ENCODE measurements at places on chromosomes 5 and 9.

DNA sequence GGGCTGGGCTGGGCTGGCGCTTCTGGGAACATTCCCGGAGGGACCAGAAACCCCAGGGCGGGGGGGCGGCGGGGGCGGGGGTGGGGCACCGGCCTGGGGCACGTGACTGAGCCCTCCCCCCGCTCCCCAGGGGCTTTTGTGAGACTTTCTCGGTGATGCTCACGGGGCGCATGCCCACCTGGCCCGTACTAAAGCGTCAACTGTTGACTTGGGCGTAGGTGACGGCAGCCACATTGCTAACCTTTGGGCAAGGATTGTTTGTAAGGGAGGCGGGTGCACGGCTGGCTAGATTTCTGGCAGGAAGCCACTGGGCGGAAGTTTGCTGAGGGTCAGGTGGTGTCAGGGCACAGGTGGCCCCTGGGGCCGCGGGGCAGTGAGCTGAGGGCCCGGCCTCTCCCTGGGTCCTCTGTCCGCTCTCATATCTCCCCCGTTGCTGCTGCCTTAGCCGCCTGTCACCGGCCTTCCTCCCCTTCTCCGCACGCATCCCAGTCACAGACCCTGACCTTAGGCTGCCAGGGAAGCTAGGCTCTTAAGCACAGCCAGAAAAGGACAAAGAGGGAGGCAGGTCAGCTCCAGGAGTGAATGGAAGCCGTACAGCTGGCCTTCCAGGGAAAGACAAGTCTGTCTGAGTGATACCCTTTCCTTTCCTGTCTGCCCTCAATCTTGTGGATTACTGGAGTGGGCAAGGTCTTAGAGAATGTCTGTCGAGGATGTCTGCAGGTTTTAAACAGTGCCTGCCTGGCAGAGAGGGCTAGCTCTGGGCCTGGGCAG is 812 bp downstream of the CACFD1 start:
- peak; percentile 96 for DNase-seq

DNA sequence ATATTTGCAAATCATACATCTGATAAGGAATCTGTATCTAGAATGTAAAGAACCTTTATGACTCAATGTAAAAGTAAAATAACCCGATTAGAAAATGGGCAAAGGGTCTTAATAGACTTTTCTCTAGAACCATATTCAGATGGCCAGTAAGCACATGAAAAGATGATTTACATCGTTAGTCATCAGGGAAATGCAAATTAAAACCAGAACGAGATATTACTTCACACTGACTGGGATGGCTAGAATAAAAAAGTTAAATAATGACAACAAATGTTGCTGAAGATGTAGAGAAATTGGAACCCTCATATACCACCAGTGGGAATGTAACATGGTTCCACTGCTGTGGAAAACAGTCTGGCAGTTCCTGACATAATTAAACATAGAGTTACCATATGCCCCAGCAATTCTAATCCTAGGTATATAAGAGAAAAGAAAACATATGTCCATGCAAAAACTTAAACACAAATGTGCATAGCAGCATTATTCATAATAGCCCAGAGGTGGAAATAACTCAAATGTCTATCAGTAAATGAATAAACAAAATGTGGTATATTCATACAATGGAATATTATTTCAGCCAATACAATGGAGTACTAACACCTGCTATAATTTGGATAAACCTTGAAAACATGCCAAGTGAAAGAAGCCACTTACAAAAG is 100.4 kb upstream of the MAMDC2 start:
- DNase-seq: no peak

- no peak for DNase-seq
These were observed 49.2 kb upstream of the CPLX2 start for GRCh38 chr5:175822225-175822624.

DNA sequence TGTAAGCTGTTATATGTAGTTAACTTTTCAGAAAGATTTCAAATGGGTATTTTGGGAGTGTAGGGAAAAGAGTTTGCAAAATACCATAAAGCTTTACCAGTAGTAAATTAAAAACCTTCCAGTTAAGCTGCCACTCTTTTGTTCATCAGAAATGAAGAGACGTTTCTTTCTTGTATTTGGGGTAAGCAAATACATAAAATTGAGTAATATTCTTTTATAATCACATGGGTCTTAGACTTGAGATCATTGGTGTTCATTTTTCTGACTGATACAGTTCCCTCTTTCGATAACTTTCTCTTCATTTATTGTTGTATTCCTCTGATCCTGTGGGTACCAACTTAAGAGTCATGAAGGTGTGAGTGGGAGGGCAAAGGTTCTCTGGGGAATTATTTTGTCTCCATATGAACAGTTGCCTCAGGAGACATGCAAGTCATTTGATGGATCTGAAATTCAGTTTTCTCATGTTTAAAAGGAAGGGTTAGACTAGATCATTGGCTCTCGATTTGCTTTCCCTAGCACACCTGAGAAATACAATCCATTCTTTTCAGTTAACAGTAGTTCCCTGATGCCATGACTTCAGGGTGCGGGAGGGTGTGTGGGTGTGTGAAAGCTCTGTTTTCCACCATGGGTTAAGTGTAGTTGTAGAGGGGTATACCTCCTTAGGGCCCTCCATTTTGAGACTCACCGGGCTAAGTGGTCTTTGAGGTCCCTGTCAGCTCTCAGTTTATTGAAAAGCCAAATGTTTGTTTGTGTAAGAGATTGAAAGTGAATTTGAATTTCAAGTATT is 47.7 kb downstream of the CNTRL start:
- no peak for DNase-seq

- peak; percentile 0 for DNase-seq
These were observed 6.5 kb downstream of the OR13C8 start for GRCh38 chr9:104575456-104575855.

DNA sequence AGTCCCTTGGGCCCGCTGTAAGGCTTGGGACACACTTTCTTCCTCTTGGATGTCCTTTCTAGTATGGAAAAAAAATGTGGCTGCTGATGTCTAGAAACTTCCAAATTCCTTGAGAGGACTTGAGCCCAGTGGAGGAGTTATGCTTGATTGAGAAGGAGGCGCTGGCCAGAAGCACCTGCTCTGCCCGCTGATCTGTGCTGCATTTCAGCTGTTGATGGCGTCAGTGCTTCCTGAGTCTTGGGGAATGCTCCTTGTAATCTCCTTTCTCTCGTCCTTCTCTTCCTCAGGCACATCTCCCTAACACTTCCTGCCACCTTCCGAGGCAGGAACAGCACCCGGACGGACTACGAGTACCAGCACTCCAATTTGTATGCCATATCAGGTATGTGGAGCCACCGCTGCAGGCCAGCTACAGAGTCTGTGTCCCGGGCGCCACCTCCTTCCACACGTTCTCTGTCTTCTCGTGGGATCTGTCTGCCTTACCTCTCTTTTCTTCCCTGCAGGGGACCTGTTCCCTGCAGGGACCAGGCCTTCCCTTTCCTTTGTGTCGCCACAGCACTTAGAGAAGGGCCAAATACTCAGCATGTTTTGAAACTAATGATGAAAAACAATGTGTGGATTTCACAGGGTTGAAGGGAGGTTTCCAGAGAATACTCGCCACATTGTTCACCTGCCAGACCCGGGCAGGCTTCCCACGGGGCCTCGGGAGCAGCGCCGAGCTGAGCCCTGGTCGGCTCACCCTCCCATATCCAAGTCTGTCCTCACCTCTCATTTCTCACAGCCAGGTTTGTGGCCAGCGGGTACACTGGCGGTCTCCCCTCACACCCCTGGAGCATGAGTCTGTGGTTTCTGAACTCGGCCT is 95.2 kb downstream of the MVB12B start:
- peak; percentile 77 for DNase-seq

- DNase-seq: peak; percentile 27
These were observed 86.3 kb upstream of the IRX1 start for GRCh38 chr5:3509290-3509689.

- DNase-seq: no peak
These were observed 1.7 kb downstream of the CORO2A start for GRCh38 chr9:98190757-98191105.

GRCh38 chr9:124505006-124505900 is 1.9 kb downstream of the NR5A1 start:
- DNase-seq: peak; percentile 21

- peak; percentile 92 for DNase-seq
These were observed 8.2 kb downstream of the UNC5A start for GRCh38 chr5:176818391-176819098.

DNA sequence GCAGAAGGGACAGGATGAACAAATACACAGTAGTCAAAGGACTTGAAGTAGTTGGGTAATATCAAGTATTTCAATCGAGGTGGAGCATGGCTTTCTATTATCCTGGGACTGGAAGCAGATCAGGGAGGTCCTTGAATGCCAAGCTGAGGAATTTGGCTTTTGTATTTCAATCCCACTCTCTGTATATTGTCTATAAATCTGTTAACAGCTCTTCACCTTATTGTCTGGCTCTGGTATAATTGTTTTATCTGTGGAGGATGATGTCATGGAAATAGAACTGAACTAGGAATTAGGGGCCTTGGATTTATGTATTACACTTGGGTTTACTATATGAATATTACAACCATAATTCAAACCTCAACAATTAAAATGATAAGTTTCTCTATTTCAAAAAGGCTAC is 6.3 kb upstream of the ADAMTSL1 start:
- DNase-seq: no peak

GRCh38 chr5:112742424-112742823 is 4.7 kb downstream of the APC start:
- DNase-seq: no peak

- no peak for DNase-seq
These were observed 12.0 kb downstream of the EXOC3 start for GRCh38 chr5:454936-455335.

DNA sequence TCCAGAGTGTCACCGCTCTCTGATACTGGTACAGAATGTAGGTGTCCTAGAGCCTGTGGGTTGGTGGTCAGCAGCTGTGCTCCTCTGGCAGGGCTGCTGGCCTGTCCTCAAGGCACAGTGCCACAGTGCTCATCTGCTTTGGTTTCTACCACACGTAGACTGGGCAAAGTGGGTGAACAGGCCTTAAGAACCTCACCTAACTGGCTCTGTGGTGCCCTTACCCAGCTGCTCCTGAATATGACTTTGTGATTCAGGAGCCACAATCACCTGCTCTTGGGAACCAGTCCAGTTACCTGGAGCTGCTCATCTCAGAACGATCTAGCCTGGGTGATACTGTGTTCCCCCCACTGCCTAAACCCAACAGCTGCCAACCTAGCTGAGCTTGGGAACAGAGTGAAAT is 6.4 kb downstream of the NOP16 start:
- no peak for DNase-seq

DNA sequence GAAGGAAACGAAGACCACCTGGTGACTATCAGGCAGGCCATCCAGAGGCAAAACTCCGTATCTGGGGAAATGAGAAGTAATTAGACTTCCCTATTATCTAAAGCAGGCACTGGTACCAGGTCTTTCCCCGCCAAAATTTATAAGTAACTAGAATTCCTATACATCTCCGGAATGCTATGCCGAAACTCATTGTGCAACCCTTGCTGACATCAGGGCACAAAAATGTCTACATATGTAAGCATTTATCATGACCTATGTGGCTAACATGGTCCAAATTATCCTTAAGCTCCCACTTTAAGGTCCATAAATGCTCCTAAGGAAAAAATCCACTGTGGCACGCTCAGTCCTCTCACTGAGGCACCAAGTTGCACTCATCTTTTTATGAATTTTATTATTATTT is 17.8 kb downstream of the ACTL7B start:
- no peak for DNase-seq

DNA sequence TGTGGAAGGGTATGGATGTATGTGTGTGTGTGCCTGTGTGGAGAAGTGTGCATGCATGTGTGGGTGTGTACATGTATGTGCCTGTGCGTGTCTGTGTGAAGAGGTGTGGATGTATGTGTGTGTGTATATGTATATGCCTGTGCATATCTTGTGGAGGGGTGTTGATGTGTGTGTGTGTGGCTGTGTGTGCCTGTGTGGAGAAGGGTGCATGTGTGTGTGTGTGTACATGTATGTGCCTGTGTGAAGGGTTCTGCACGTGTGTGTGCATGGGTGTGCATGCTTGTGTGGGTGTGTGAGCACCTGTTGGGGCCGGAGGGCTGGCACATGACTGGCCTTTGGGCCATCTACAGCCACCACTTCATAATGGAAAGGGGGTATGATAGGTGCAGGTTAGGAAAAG is 291.4 kb downstream of the IRX2 start:
- DNase-seq: no peak

DNA sequence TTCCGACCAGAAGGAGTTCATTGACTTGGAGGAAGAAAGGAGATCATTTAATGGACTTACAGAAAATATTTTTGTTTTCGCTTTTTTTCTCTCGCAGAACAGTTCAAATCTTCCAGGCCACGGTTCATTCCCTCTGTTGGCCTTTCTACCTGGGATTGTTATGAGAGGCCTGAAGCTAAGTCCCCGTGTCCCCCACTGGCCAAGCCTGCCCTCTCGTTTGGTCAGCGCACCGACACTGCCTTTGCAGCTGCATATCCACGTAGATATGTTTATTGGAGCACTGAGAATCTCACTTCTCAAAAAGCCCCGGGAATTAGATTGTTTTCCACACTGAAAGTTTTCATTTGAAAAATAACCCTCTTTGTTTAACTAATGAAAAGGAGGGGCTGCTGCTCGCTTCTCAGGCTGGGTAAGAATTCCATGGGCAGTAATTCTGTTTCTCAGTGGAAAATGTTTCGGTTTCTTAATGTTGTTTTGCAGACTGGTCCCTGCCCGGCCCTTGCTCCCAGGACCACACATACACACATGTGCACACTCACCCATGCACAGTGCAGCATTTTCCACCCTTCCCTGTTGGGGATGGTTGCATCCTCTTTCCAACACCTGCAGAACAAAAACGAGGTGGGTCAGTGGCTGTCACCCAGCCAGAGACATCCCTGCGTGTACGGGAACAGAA is 655.7 kb downstream of the BNC2 start:
- DNase-seq: no peak

GRCh38 chr5:164627021-164627420 is 1121.6 kb downstream of the MAT2B start:
- DNase-seq: no peak

GRCh38 chr9:81595887-81596543 is 93.3 kb downstream of the TLE1 start:
- DNase-seq: no peak

DNA sequence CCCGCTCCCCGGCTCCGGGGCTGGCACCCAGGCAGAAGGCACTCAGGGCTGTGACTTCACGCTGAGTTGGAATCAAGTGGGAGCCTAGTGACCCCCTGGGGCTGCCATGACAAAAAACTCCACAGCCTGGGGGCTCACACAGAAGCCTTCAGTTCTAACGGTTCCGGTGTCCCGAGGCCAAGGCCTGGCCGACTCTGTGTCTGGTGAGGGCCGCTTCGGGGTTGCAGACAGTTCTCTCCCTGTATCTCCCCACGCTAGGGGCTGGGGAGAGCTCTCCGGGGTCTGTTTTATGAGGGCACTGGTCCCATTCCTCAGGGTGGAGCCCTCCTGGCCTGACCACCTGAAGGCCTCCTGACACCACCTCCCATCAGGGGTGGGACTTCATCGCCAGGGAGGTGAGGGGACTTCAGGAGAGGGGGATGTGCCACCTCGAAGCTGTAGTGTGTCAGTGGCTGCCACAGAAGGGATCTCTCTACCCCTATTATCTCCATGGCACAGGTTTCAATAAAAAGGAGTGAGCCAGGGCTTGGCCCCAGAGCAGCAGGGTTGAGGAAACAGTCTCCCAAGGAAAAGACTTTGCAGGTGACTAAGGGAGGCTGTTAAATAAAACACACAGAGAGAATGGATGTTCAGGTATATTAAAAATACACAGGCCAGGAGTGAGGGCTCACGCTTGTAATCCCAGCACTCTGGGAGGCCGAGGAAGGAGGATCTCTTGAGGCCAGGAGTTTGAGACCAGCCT is 1.5 kb upstream of the SLC6A3 start:
- peak; percentile 69 for DNase-seq

All from DMS53 (cell line).